ENCODE measurements at places on chromosomes 7 and 10.

GRCh38 chr7:67696878-67697277, 700.2 kb downstream of the TYW1 start:
- DNase-seq, result no peak

- DNase-seq, result no peak
These were observed 1214.1 kb downstream of the SORCS1 start for GRCh38 chr10:105950410-105950809.

DNA sequence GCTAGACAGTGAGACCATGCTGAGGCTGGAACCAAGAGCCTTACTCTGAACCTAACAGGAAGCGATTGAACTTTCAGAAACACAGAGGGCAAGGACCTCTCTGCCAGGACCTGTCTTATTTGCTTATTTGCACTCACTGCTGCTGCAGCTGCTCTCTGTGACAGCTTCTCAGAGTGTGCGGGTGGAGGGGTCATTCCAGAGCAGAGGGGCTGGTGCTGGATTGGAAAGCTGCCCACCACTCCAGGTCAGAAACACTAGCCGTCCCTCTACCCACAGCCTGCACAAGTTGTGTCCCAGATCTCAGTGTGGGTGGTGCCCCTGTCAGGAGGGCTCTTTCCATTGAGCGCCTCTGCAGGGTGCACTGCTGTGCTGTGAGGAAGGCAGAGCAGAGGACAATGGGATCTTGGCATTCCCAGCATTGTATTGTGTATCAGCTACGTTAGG, 126.2 kb downstream of the CCNY start:
- no peak for DNase-seq

DNA sequence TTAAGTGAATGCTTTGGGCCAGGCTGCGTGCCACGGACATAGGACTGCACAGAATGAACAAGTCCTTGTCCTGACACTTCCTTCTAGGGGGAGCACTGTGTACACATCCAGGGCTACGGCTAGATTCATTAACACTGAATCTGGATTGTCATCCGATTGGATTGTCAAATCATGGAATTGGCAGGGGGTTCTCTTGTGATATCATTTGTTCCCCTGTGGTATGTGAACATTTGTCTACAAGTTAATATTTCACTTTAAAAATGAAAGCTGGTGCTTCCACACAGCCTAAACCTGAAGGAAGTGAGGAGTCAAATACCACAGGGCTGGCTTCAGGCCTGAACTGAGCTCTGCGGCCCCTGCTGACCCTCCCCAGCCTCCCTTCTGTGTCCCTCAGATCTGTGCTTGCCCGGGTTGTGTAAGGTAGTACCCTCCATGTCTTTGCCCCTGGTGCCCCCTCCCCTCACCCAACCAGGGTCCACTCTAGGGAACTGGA, 75.6 kb downstream of the SNX10 start:
- DNase-seq, result no peak

DNA sequence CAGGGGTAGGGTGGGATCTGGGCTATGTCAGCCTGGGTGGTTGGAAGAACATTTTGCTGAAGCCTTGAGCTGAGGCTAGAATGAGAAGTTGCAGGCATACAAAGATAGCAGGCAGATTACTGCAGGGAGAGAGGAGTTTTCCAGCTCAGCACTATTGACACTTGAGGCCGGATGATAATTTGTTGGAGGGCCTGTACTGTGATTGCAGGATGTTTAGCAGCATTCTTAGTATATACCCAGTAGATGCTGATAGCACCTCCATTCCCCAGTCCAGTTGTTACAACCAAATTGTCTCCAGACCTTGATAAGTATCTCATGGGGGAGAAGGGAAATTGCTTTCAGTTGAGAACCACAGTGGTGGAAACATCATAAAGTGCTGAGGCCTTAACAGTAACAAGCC, 158.6 kb upstream of the CHRM2 start:
- no peak for DNase-seq

GRCh38 chr10:3411044-3411443, 238.5 kb upstream of the PITRM1 start:
- no peak for DNase-seq
